ENCODE measurements at places on chromosomes 1 and 21.

DNA sequence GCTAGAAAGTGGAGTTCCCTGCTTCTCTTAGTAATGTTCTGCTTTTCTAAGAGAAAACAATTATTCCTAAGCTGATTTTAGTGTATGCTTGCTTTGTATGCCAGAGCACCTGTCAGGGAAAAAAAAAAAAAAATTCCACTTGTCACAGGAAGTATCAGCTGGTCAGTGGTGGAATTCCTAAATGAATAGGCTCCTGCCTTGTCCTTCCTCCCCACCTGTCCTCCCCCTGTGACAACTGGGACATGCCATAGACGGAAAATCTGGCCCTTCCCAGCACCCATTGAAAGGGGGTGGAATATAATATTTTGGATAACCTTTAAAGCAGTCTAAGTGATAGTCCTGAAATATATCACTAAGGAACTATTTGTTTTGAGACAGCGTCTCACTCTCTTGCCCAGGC lies 10.8 kb downstream of the FNDC5 start:
- no peak for DNase-seq

- no peak for DNase-seq
These were observed 90.1 kb downstream of the TLR5 start for GRCh38 chr1:223052931-223053330.

DNA sequence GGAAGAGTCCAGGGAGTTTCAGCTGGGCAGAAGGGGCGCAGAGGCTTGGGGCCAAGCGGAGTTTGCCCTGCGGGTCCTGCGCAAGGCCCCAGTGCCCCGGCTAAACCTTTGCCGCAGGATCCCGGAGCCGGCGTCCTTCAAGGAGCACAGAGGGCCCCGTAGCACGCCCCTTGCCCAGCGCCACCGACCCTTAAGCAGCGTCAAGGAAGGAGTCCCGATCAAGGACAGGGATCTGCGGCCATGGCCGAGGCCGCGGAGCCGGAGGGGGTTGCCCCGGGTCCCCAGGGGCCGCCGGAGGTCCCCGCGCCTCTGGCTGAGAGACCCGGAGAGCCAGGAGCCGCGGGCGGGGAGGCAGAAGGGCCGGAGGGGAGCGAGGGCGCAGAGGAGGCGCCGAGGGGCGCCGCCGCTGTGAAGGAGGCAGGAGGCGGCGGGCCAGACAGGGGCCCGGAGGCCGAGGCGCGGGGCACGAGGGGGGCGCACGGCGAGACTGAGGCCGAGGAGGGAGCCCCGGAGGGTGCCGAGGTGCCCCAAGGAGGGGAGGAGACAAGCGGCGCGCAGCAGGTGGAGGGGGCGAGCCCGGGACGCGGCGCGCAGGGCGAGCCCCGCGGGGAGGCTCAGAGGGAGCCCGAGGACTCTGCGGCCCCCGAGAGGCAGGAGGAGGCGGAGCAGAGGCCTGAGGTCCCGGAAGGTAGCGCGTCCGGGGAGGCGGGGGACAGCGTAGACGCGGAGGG lies 520 bp downstream of the CLIC6 start:
- no peak for DNase-seq

DNA sequence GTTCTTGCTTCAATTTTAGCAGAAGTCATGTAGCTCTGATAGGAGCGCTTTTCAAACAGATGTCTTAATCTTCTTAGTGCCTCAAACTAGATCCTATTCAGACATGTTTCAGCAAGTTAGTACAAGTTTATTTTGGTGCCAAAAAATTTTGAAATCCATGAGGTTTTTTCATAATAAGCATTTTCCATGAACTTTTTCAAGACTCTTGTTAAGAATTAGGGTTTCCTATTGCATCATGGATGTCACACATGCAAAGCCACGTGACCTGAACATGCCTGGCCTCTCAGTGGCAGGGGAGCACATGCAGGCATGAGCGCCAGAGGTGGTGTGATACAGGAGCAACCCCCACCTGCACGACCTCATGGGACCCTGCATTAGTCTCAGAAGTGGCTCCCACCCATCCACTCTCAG lies 67.6 kb downstream of the POFUT2 start:
- no peak for DNase-seq

DNA sequence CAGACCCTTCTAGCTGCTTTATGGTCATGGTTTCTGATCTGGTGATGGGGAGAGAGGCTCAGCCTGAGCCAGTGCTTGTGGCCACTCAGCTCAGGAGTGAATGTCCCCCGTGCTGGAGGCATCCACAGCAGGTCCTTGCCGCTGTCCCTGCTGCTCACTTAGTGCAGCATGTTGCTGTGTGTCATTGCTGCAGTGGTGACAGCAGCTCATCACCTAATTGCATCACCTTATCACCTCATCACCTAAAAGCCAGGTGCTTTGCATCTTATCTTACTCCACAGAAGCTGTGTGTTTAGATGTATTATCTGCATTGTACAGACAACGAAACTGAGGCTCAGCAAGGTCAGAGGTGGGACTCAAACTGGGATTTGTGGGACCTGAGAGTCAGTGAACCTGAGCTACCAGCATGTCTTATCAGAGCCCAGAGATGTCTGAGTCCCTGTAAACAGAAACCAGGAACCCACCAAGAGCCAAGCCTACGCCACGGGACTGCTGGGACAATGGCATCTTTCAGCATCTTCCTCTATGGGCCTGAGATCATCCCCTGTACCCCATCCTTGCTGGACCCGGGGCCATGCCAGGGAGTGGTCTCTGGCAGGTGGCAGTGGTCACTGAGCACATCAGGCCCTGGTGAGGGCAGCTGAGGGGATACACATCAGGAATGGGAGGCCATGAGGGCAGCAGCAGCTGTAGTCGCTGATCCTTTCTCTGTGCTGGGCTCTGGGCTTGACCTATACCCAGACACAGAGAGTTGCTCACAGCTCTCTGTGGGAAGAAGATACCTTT lies 6.5 kb downstream of the PODN start:
- peak; percentile 51 for DNase-seq

DNA sequence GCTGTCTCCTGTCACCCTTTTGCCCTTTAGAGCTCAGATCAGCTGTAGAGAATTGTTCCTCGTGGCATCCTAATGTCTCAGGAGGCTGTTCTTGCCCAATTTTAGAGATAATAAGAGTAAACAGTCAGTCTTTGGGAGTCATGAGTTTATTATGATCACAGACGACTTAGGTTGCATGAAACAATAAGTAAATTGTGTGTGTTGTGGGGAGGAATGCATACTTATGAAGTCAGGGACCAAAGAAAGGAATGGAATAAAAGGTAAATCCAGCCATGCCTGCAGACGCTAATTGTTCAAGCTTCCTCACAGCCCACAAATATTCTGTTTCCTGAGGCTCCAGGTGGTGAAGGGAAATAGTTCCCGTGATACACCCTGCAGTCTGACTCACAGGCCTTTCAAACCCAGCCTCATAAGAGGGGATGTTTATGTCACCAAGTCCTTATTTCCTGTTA lies 897 bp downstream of the EPHX4 start:
- no peak for DNase-seq

DNA sequence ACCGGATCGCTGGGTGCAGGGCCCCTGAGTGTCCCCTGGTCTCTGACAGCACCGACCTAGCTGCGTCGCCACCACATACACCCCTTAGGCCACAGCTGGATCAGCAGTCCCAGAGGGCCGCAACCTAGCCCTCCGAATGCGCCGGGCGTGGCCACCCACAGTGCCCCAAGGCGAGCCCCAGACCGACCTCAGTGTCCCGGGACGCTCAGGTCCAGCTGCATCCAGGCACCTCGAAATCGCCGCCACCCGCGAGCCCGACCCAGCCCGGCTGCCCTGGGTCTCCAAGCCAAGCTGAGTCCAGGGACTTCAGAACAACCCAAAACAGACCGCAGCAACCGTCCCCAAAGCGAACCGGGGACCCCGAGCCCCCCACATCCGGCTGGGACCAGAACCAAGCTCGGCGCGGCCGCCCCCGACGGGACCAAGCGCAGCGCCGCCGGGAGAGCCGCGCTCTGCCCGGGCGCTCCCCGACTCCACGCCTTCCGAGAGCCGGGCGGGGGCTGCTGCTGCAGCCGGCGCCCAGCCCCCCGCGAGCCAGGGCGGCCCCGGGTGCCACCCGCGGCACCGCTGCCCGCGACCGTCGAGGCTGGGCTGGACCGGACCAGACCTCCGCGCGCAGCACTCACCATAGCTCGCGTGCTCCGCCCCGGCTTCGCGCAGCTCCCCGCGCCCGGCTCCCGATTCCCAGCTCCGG lies 54.6 kb upstream of the ECE1 start:
- no peak for DNase-seq

GRCh38 chr1:245205396-245205795 lies 50.6 kb downstream of the KIF26B start:
- no peak for DNase-seq

DNA sequence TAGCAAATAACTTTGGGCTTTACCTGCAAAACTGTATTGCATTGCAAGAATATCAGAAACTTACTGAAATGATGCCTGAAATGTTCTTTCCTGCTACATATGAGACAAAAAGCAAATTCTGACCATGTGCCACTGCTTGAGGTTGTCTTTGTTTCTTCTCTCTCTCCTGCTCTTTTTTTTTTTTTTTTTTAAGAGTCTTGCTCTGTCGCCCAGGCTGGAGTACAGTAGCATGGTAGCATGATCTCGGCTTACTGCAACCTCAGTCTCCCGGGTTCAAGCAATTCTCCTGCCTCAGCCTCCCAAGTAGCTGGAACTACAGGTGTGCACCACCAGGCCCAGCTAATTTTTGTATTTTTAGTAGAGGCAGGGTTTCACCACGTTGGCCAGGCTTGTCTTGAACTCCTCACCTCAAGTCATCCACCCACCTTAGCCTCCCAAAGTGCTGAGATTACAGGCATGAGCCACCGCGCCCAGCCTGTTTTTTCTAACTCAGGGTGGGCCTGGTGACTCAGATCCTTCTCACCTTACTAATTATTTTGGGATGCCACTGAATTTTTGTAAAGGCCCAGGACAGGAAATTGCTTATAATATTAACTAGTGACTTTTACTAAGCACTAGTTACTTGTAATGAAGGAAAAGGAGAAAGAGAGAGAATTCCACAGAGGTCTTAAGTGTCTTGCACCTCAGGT lies 35.9 kb downstream of the DNASE2B start:
- no peak for DNase-seq

DNA sequence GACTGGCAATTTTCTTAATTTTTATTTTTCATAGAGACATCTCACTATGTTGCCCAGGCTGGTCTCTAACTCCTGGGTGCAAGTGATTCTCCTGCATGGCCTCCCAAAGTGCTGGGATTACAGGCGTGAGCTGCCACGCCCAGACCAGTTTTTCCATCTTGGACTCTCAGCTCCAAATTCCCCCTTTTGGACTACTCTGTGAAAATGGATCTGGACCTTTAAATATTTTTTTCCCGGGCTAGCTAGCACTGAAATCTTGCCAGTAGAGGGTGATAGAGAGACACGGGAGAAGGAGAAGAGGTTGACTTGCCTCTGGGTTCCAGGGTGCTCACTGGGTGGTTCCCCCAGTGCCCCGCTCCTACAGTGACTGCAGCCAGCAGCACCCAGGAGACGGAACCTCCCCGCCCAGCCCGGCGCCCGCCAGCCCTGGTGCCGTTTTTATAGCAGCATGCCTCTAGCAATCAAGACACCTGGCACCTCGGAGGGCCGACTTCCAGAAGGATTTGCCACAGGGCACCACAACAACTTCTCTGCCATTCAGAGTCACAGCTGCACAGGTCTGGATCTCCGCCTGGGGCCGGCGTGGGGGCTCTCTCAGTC lies 34.7 kb upstream of the SCCPDH start:
- no peak for DNase-seq

- no peak for DNase-seq
These were observed 155.9 kb upstream of the NEGR1 start for GRCh38 chr1:72438270-72438669.

GRCh38 chr1:199723250-199723956 lies 304.1 kb upstream of the NR5A2 start:
- no peak for DNase-seq

DNA sequence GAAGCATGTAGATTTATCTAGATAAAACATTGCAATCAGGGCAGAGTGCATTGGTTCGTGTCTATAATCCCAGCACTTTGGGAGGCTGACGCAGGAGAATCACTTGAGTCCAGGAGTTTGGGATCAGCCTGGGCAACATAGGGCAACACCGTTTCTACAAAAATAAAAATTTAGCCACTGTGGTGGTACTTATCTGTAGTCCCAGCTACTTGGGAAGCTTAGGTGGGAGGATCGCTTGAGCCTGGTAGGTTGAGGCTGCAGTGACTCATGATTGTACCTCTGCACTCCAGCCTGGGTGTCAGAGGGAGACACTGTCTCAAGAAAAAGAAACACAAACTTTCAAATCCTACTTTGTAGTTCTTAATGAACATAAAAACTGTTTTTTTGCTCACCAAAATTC lies 64.2 kb upstream of the RCC1 start:
- no peak for DNase-seq

GRCh38 chr1:153058154-153058553 lies 842 bp upstream of the SPRR2A start:
- no peak for DNase-seq

DNA sequence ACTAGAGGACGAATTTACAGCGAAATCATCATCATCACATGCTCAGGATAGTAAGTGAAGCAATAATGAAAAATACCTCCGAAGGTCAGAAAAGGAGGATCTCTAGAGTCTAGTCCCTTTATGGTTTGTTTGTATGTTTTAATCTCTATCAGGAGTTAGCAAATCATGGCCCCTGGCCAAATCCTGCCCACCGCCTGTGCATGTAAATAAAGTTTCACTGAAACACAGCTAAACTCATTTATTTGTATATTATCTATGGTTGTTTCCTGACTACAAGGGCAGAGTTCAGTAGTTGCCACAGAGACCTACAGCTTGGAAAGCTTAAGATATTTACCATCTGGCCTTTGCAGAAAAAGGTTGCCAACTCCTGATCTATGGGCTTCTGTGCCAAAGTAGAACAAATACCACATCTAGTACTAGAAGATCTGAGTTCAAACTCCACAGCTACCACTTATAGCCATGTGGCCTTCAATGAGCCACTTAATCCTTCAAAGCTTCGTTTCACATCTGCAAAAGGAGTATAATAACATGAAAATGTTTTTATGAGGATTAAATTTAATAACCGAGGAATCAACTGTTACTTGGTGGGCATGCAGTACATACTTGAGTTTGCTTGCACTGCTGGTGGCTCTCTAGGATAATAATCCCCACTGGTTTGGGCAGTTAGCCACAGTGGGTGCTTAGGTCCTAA lies 94.0 kb upstream of the KIF26B start:
- no peak for DNase-seq

GRCh38 chr1:161494091-161494735 lies 11.0 kb upstream of the FCGR2A start:
- DNase-seq = no peak

- no peak for DNase-seq
These were observed 22.0 kb downstream of the LRRC42 start for GRCh38 chr1:53968125-53968513.

GRCh38 chr1:228219245-228219961 lies 11.6 kb downstream of the OBSCN start:
- DNase-seq = peak; percentile 49

DNA sequence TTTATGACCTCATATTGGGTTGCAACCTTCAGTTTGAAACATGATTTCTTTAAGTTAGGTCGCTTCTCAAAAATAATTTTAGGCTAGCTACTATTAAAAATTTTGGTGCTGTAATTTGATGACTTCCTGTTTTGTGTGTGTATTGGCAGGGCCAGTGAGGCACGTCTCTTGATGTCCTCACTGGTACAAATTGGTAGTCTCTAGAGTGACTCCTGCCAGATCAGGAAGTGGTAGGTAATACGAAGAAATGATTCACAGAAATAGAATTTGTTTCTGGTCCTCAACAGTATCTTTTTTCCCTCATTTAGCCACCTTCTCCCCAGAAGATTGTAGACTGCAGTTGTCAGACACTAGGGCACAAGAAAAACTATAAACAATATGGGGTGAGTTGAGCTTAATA lies 120.9 kb upstream of the KIAA1614 start:
- no peak for DNase-seq

GRCh38 chr21:45893740-45894449 lies 87.7 kb upstream of the COL6A1 start:
- DNase-seq = no peak

Data from left forelimb (tissue), 1 donor.